ENCODE measurements at places on chromosomes 4 and X.

GRCh38 chr4:15690020-15690809 lies 8.6 kb downstream of the FAM200B start:
- H3K4me1 ChIP-seq = peaks cover 63% of the 10 kb centered on the region
- DNase-seq = peak; percentile 76
- H3K36me3 ChIP-seq = no peaks in the 10 kb centered on the region
- H3K27ac ChIP-seq = peak overlapping the region; percentile 74
- H3K4me3 ChIP-seq = peak overlapping the region; percentile 1

DNA sequence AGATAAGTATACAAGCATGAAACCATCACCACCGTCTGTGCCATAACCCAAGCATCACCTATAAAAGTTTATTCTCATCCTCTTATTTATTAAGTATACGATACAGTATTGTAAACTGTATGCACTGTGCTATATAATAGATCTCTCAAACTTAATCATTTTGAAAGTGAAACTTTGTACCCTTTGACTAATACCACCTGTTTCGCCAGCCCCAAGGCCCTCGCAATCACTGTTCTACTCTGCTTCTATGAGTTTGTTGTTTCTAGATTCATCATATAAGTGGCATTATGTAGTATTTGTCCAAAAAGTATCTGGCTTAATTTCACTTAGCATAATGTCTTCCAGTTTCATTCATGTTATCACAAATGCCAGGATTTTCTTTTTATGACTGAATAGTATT lies 72.1 kb upstream of the DOCK11 start:
- H3K27ac ChIP-seq = no peak overlapping the region
- H3K27me3 ChIP-seq = no peaks in the 10 kb centered on the region
- no peak overlapping the region for H3K4me3 ChIP-seq
- H3K36me3 ChIP-seq = no peaks in the 10 kb centered on the region
- no peaks in the 10 kb centered on the region for H3K4me1 ChIP-seq
- no peak for DNase-seq

GRCh38 chr4:164508771-164509170 lies 245.2 kb upstream of the SMIM31 start:
- no peaks in the 10 kb centered on the region for H3K27me3 ChIP-seq
- H3K4me1 ChIP-seq = peaks cover 11% of the 10 kb centered on the region
- no peaks in the 10 kb centered on the region for H3K36me3 ChIP-seq
- H3K27ac ChIP-seq = no peak overlapping the region

DNA sequence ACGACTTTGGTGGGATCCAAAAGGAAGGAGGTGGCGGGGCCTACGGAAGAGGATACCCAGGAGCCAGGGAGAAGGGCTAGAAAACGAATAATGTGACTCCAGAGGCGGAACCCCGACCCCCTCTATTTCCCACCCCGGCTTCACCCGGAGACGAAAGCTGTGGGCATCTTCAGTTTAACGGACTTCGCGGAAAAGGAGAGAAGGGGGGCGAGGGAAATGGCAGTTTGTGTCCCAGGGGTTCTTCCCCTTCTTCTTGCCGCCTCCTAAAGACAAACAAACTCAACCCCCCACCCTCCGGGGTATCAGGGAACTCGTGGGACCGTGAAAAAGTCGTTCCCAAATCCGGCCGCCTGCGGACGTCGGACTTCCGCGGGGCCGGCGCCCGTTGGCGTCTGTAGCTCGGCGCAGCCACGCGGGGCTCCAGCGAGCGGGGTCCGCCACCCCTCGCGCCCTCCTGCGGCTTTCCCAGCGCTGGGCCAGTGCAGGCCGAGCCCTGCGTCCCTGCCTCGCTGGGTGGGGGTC lies 3.6 kb upstream of the LEF1 start:
- peaks cover 89% of the 10 kb centered on the region for H3K27me3 ChIP-seq
- no peaks in the 10 kb centered on the region for H3K36me3 ChIP-seq
- no peak overlapping the region for H3K27ac ChIP-seq
- peaks cover 32% of the 10 kb centered on the region for H3K4me1 ChIP-seq
